ENCODE measurements at places on chromosomes 12 and 14.

GRCh38 chr14:100402631-100403030 is 79.5 kb downstream of the SLC25A47 start:
- DNase-seq: no peak

DNA sequence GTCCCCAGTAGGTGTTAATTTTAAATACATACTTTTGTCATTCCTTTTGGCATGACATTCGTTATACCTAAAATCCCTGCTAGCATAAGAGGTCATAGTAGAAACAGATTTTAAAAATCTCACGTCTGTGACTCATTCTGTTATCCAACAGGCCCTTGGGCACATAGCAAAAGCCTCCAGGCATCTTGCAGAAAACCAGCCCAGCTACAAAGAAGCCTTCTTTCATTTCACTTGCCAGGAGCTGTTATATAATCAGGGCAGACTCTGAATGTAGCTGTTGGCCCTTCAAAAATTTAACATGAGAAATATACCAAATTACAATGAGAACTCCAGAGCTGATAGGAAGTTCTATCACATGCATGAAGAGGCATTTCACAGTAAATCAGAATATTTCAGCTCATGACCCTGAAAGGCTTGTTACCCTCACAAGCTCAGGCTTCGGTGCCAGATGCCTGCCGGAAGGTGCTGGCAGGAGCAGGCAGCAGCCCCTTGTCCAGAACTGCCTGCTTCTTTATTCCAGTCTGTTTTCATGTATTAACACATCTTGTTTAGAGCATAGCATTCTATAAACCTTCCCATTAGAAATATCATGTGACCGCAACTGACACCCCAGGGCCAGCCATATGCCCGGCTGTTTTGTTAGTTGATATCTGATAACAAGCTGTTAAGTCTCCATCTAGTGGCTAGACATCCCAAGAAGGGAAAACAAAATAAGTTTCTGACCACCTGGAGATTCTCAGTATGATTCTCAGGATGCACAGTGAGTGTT is 17.8 kb downstream of the E2F7 start:
- DNase-seq: no peak

GRCh38 chr12:102061560-102062418 is at the start of gene WASHC3:
Gene WASHC3 (minus strand): TSS chr12:102061991. CDS start chr12:102061962, 29 bp downstream.
- peak; percentile 90 for DNase-seq

- DNase-seq: no peak
These were observed 415.4 kb upstream of the PRICKLE1 start for GRCh38 chr12:43004908-43005307.

DNA sequence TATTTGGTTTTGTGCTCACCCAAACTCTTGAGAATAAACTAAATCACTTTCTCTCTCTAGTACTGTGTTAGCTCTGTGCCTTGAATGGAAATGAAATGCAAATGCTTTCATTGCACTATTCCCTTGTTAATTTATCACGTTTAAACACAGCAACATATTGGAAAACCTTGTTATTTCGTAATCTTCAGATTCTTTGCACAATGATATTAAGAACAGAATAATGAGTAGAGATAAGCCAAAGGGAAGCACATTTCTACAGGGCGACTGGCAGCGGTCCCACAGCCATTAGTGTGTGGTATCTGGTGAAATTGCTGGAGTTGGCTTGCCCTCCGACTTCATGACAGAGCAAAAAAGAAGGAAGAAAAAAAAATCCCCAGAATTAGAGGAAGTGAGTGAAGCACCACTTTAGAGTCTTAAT is 166.1 kb upstream of the E2F7 start:
- no peak for DNase-seq

- no peak for DNase-seq
These were observed at the start of gene PLEKHD1 for GRCh38 chr14:69484444-69485314. Gene PLEKHD1 (plus strand): TSS chr14:69484728. CDS start chr14:69484966, 238 bp downstream.

DNA sequence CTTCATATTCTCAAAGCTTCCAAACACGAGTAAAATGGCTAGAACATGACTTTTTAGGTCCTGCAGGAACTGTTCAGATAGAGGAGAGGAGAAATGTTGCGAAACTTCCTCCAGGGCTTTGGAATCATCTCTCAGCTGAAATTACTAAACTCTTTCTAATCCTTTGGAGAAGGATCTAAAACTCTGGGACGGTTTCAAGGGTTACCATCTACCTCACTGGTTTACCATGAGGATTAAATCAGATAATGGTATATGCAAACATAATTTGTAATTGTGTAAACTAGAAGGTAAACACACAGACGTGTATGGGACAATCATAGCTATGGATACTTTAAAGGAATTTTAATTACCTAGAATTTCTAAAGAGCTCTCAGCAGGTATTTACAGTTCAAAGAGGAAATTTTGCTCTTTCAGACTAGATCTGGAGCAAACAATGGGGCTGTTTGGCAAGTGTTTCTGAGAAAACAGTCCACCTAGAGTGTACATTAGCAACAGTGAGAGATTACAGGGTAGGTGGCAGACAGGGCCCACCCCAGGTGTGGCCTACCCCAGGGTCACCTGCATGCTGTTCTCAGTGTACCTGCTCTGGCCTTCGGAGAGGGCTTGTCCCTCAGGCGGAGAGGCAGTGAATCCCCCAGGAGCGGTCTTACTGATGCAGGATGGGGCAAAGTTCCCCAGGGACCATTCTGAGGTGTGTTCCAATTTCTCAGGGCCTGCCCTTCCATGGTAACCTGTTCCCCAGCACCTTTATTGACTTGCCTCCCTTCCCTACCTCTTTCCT is 124.7 kb upstream of the MAX start:
- peak; percentile 35 for DNase-seq

DNA sequence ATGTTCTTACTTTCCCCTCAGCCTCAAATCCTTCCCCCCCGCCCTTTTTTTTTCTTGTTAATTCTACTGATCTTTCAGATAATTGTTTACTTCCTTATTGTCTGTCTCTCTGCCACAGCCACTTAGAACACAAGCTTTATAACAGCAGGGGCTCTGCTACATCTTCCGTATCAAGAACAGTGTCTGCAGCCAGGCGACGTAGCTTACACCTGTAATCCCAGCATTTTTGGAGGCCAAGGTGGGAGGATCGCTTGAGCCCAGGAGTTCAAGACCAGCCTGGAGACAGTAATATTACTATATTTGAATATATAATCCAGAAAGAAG is 5.4 kb downstream of the SOS2 start:
- DNase-seq: no peak

- DNase-seq: no peak
These were observed 239.0 kb upstream of the EGLN3 start for GRCh38 chr14:34189866-34190265.

- DNase-seq: no peak
These were observed 44.4 kb upstream of the GNG2 start for GRCh38 chr14:51816031-51816430.

DNA sequence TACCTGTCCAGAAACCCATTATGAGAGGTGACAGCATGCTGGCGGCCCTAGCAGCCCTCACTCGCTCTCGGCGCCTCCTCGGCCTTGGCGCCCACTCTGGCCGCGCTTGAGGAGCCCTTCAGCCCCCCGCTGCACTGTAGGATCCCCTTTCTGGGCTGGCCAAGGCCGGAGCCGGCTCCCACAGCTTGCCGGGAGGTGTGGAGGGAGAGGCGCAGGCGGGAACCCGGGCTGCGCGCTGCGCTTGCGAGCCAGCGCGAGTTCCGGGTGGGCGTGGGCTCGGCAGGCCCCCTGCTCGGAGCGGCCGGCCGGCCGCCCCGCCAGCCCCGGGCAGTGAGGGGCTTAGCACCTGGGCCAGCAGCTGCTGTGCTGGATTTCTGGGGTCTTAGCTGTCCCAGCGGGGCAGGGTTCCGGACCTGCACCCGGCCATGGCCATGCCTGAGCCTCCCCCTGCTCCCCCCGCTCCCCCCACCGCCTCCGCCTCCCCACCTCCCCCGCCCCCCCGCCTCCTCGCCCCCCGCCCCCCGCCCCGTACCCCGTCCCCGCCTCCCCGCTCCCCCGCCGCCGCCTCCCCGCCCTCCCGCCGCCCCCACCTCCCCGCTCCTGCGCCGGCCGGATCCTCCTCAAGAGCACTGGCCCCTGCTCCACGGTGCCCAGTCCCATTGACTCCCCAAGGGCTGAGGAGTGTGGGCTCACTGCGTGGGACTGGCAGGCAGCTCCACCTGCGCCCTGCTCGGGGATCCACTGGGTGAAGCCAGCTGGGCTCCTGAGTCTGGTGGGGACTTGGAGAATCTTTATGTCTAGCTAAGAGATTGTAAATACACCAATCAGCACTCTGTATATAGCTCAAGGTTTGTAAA is 163.1 kb downstream of the KLHL28 start:
- no peak for DNase-seq

GRCh38 chr12:110565894-110566871 is 16.9 kb downstream of the PPTC7 start:
- DNase-seq: peak; percentile 42
